Prostate gland (tissue), 2 donors: ENCODE measurements at places on chromosomes 4 and X. TPM values are rescaled to one million over a fixed set of nuclear protein-coding genes. Genes with fewer than 3 reads are reported as not detected.

The H2BW2 gene
- not detected for total RNA-seq

The DGKK gene
- total RNA-seq, result not detected

The PAGE2B gene
- 17.3 TPM for total RNA-seq

The ARMCX1 gene
- total RNA-seq, result 23.5 TPM

The KDR gene
- total RNA-seq, result 23.5 TPM

DNA sequence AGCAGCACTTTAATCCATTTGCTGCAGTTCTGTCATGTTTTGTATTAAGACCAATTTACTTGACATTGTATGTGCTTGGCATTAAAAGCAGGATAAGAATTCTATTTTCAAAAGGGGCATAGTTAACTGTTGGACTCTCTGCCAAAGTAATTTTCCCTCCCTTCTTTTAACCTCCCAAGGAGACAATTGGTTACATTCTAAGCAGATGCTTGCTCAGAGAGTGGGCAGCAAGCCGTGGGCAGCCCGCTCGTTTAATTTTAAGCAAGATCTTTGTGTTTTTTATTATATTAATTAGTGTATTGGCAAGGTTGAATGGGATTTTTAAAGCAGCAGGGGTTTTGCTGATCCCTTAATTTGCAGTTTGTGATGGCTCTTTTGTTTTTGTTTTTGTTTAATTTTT, 37.1 kb upstream of the KLHL8 start:
- no peaks in the 10 kb centered on the region for H3K27me3 ChIP-seq
- H3K4me3 ChIP-seq, result no peak overlapping the region
- no peaks in the 10 kb centered on the region for H3K4me1 ChIP-seq
- no peak overlapping the region for H3K27ac ChIP-seq
- DNase-seq, result no peak

- H3K27me3 ChIP-seq, result no peaks in the 10 kb centered on the region
- peaks cover 10% of the 10 kb centered on the region for H3K36me3 ChIP-seq
- no peaks in the 10 kb centered on the region for H3K4me1 ChIP-seq
Observed at GRCh38 chr4:88750369-88750768, 52.7 kb upstream of the NAP1L5 start.

DNA sequence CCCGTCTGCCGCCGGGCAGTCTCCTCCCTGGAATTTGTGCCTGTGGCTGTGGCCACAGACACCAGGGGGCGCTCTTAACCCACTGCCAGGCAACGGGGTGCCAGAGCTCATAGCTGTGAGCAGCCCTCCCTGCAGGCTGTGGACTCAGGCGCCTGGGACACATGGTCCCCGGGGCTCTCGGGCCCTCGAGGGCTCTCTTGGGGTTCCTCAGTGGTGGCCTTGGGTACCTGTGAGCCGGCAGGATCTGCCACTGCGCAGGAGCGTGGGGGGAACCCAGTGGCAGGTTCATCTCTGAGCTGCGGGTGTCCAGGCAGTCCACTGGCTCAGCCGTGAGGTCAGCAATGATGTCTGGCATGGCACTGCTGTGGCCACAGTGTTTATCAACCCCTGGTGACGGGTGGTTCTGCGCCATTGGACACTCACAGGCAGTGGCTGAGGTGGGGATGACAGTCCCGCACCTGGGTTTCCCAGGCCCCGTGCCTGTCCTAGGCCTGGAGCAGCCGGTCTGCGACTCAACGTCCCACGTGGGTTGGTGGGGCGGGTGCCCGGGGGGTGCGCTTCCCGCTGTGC, 37.2 kb downstream of the PCGF3 start:
- H3K27ac ChIP-seq, result no peak overlapping the region
- no peaks in the 10 kb centered on the region for H3K27me3 ChIP-seq
- H3K4me3 ChIP-seq, result no peak overlapping the region
- DNase-seq, result peak; percentile 46
- H3K36me3 ChIP-seq, result peaks cover 4% of the 10 kb centered on the region

GRCh38 chr4:2761035-2761923, 5.1 kb upstream of the TNIP2 start:
- peaks cover 3% of the 10 kb centered on the region for H3K4me1 ChIP-seq
- no peak overlapping the region for H3K4me3 ChIP-seq
- H3K36me3 ChIP-seq, result no peaks in the 10 kb centered on the region
